ENCODE measurements at places on chromosomes 3 and 15.

- no peak for DNase-seq
Observed at GRCh38 chr3:129434140-129434539, 5.6 kb downstream of the MBD4 start.

- no peak for DNase-seq
Observed at GRCh38 chr3:104584682-104585081, 782.0 kb upstream of the ALCAM start.

DNA sequence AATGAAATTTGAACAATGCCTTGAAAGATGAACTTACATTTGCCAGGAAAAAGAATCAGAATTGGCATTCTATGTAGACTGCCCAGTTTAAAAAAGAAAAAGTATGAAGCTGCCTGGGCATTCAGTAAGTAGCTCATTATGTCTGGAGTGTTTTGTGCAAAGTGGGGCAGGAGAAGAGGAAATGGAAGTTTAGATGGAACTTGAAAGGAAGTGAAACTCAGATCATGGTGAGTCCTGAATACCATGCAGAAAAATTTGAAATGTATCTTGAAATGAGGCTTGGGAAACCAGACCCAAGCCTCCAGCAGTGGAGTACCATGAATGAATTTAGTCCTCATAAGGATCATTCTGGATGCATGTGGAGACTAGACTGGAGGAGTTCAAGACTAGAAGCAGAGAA is 4.8 kb upstream of the MORC1 start:
- DNase-seq, result no peak

DNA sequence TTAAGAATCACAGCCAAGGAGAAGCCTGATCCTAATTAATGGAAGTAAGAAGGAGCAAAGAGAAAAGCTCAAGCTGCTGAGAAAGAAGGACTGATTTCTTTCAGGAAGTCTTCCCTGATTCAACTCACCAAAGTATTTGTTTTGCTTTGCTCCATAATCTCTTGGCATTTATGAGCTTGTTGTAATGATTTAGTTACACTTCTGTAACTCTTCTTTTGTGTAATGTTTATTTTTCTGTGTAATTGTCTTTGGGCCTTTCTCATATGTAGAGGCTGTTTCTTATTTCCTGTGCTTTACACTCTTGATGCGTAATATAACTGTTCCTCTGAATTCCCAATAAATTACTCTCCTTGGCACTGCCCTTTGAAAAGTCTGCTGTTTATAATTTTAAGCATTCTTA is 80.0 kb downstream of the COL6A5 start:
- no peak for DNase-seq

DNA sequence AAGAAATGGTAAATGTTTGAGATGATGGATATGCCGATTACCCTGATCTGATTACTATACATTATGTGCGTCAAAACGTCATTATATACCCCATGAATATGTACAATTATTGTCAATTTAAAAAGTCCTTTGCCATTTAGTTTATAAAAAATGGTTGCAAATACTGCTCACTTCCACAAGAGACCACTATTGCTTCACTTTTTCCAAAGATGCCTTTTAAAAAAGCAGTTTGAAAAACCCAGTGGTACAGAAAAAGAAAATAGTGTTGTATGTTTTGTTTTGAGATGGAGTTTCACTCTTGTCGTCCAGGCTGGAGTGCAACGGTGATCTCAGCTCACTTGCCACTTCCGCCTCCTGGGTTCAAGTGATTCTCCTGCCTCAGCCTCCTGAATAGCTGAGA is 39.3 kb downstream of the EDEM1 start:
- no peak for DNase-seq
